ENCODE measurements at places on chromosomes 1 and 21.

- DNase-seq = no peak
Observed at GRCh38 chr1:31818206-31818605, 2.4 kb upstream of the SPOCD1 start.

GRCh38 chr1:25773441-25774125, 26.4 kb upstream of the SELENON start:
- peak; percentile 73 for DNase-seq

DNA sequence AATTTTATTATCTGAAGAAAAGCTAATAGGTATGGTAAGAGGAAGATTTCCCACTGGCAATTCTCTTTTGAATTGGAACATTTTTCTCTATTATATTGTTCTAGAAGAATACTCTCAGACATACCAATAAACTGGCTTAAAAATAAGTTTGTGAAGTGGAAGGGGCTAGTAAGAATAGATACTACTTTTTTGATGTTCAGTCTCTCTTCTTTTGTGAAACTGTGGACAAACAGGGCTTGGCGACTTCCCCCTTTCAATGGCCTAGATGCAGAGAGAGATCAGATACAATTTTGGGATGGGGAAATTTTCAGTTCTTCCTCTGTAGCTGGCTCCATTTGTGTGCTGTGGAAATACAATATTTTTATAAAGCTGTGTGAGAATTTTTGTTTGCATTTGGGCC, 2.5 kb downstream of the PBX1 start:
- peak; percentile 8 for DNase-seq

DNA sequence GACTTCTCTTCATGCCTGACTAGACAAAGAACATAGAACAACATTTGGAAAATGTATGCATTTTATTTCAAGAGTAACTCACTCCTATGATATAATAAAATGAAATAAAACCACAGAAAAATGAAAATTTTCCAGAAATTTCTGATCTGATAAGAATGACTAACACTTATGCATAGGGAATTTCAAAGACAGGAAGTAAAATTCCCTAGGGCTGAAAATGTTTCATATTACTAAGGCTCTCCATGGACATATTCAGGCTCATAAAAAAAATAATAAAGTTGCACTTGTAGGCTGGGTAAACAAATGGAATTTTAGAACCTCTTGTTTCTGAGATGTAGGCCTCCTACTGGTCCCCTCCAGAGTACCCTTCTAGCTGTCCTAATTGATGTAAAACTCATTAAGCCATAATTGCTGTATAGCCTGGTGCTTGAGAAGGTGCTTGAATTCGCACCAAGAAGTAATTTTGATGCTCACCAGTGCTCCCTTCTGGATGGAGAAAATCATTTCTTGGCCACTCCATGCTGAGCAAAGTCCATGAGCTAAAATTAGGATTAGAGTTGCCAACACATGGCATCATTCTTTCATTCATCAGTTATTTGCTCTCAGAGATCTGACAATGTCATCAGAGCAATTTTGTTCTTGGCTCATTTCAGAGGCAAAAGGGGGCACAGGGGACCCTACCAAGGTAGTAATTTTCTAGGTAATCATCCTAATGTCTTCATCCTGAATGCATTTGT, 641.0 kb upstream of the CAMK1G start:
- DNase-seq = no peak

DNA sequence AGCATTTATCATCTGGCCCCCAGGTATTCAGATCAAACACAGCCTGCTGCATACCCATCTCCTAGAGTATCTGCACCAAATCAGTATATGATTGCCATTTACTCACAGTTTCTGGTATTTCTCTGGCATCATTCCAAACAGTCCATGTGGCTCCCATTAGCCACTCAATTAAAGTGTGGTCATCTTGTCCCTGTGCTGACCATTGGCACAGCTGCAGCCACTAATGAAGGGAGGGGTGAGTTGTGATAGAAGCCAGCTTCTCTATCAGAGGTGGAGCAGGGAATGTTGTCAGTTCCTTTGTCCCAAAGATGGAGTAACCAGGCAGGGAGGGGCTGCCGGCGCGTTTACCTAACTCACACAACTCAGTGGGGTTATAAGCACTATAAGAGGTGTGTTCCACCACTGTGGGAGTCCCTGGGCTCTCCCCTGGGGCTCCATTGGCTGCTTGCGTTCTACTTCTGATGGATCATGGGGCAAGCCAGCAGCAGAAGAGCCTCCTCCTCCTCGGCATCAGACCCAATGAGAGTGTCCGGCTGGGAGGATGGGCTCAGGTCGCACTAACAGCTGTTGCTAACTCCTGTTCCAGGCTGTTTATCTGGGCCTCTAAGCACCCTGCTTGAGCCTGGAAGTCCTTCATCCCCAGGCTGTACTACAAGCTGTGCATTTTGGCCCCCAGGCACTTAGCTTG, 108.6 kb downstream of the GDAP2 start:
- no peak for DNase-seq

GRCh38 chr21:42031816-42032215, 21.7 kb upstream of the ZBTB21 start:
- DNase-seq = no peak

- DNase-seq = no peak
Observed at GRCh38 chr21:39707316-39707715, 37.7 kb upstream of the IGSF5 start.

GRCh38 chr1:231393668-231394067, 28.4 kb downstream of the EGLN1 start:
- no peak for DNase-seq

GRCh38 chr1:240854367-240854766, 242.4 kb upstream of the GREM2 start:
- DNase-seq = no peak

DNA sequence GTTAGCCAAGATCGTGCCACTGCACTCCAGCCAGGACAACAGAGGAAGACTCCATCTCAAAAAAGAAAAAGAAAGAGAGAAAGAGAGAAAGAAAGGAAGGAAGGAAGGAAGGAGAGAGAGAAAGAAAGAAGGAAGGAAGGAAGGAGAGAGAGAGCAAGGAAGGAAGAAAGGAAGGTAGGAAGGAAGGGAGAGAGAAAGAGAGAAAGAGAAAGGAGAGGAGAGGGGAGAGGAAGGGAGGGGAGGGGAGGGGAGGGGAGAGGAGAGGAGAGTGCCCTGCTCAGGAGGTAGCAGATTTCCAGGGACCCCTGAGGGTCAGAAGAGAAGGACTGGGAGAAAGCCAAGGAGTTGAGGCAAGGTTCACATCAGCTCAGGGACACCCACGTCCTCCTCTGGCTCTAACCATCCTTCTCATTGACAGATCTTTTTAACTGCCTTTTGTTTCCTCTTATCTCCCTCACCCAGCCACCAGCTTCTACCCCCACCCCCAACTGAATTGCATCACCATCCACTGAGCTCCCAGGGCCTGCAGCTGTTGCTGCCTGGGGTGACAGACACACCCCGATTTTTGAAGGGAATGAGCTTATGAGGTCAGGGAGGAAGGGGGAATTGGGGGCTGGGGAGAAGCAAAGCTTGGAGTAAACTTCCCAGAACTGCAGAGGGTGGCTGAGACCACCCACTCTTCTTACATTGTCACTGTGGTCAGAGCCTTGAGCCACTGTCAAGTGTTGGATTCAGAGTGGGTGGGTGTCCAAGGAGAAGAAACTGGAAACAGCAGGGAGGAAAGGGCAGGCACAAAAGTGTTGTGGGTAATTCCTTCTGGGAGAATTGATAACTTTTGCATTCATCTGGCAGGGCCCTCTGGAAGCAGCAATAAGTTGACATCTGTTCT, 91.6 kb downstream of the GLUL start:
- DNase-seq = peak; percentile 51
